Heart left ventricle (tissue), 16 donors: ENCODE measurements at places on chromosomes 1 and 21. TPM values are rescaled to one million over a fixed set of nuclear protein-coding genes. Genes with fewer than 3 reads are reported as not detected.

SGIP1 gene
- 4.0 TPM for polyA plus RNA-seq

GRCh38 chr1:208714323-208714722 lies 470.1 kb upstream of the PLXNA2 start:
- DNase-seq = no peak

DNA sequence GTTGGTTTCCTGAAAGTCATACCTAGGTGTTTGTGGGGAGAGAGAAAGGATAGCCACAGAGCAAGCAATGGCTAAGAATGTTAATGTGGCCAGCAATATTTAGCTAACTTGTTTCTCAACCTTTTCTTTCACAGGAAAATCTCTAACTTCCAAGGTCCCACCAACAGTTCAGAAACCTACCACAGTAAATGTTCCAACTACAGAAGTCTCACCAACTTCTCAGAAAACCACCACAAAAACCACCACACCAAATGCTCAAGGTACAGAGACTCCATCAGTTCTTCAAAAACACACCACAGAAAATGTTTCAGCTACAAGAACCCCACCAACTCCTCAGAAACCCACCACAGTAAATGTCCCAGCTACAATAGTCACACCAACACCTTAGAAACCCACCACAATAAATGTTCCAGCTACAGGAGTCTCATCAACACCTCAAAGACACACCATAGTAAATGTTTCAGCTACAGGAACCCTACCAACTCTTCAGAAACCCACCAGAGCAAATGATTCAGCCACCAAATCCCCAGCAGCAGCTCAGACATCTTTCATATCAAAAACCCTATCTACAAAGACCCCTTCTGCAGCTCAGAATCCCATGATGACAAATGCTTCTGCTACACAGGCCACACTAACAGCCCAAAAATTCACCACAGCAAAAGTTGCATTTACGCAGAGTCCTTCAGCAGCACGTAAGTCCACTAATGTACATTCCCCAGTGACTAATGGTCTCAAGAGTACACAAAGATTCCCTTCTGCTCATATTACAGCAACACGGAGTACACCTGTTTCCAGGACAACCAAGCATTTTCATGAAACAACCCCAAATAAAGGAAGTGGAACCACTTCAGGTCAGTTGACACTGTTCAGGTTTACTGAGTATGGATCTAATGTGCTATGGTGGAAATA lies 15.3 kb downstream of the CD55 start:
- DNase-seq = no peak

DNA sequence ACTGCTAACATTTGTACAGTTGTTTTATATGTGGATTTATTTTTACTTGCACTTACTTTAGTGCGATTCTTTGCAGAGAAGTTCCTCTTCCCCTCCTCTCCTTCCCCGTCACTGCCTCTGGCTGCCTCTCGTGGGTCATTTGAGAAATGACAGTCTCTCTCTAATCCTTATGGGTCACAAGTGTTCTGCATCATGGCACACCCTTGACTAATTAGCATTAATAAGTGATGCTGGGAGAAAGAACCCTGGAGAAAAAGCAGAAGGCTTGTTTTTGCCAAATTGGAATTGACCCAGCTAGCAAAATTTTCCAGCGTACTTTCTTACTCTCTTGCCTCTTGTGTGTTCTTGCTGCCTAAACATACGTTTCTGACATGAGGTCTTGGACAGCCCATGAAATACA lies 301.2 kb downstream of the DUSP10 start:
- DNase-seq = no peak

DNA sequence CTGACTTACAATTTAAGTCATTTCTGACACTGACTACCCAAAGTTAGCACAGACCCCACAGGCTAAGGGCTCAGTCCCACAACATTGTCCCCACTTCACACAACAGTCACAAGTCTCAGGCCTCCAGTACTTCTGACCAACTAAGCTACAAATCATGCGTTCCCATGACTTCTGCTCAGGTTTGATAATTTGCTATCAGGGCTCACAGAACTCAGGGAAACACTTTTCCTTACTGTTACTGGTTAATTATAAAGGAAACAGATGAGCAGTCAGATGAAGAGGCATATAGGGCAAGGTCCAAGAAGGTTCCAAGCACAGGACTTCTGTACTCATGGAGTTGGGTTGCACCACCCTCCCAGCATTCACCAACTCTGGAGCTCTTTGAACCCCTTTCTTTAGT lies 151.2 kb upstream of the TNR start:
- DNase-seq = no peak

DNA sequence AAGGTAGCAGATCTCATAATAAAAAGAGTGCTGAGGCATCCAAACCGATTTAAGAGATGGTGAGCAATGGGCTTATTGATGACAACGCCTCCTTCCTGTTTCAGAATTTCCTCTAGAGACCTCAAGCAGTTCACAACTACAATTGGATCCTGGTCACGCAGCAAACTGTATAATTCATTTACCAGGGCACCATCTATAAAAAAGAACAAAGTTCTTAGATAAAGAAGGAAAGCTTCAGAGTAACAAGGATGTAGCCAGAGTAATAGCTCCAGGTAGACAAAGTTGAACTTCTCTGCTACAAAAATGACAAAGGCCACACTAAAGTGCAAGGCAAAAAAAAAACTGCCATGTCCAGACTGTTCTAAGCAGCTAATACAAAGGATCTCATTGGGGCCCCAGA lies 3.4 kb downstream of the AP4B1 start:
- no peak for DNase-seq

DNA sequence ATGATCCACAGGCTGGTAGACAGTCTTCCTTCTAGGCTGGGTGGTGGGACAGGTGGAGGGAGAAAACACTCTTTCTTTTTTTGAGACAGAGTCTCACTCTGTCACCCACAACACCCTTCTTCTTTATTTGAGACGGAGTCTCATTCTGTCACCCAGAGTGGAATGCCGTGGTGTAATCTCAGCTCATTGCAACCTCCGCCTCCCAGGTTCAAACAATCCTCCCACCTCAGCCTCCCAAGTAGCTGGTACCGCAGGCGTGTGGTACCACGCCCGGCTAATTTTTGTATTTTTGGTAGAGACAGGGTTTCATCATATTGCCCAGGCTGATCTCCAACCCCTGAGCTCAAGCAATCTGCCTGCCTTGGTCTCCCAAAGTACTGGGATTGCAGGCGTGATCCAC lies 2.9 kb downstream of the GPR37L1 start:
- DNase-seq = no peak

ARHGEF19 gene
- 3.5 TPM for polyA plus RNA-seq

FAM163A gene
- polyA plus RNA-seq = 0.04 TPM

S100A16 gene
- polyA plus RNA-seq = 72.6 TPM

DNA sequence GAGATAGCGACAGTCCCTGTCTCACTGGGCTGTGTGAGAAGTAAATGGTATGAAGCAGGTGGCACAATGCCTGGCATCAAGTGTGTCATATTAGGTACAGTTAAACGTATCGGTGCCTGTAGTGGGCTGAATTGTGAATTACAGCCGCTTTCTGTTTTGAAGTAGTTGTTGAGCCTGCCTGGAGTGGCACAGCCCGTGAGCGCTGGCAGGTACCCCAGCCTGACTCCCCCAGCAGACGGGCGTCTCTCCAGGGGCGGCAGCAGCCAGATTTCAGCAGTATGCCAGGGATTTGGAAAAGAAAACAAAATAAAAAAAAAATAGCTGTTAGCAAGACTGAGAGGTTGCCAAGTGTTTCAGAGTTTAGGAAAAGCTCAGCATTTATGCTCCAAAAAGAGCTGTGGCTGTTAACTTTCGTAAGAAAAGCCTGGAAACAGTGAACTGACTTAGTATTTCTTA lies 26.6 kb upstream of the GPR153 start:
- DNase-seq = no peak

- no peak for DNase-seq
Observed at GRCh38 chr21:25179116-25179515, 428.2 kb downstream of the MRPL39 start.

DNA sequence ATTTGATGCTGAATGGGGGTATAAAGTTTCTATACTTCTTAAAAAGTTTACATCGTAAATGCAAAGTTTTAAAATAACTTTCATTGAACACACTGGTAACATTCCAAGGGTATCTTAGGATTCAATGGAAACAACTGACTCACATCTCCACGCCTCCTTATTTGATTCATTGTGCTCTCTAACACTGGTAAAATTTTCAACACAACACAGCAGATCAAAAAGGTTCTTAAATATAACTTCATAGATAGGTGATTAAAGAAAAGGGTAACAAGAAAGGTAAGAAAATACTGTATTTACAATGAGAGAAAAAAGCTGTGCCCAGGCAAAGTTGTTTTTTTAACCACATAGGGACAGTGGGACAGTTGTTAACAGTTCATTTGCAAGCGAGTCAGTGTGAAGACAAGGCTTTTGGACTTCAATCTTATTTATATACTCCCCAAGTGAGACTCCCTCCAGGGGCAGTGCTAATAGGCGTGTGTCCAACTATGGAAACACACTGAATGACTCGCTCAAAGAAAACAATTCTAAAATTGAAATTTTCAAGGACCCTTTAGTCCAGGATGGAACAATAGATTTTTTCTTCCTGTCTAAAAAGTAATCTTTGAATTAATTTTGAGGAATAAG lies 140.5 kb downstream of the TIAM1 start:
- no peak for DNase-seq

DNA sequence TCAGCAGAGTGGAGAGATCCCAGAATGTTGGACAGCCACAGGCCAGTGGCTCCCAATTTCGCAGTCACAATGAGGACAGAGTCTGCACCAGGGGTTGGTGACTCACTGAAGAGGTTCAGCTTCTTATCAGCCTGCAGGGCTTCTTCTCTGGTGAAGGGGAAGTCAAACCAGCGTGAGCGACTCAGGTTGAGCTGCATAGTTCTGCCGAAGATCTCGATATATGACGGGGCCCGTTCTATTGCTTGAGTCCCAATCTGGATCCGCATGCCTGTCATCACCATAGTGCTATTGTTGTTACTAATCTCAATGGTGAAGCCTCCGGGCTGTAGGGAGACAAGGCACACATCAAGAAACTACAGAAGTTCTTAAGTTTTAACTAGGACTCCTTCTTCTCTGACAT lies 58.5 kb downstream of the UBR4 start:
- no peak for DNase-seq

E2F2 gene
- polyA plus RNA-seq = 0.04 TPM
